ENCODE measurements at places on chromosomes 12 and 14.

DNA sequence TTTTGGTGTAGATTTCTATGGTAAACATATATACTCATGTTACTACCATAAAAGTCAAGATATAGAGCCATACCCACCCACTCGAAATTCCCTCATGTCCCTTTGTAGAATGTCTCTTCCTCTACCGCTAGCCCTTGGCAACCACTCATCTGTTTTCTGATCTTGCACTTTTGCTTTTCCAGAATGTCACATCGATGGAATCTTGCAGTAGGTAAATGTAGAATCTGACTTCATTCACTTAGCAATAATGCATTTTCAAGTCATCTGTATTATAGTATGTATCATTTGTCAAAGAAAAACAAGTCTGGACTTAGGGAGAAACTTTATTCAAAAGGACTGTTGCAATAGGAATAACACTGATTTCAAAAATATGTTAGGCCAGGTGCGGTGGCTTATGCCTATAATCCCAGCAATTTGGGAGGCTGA, 19.3 kb upstream of the CLEC2D start:
- no peak for DNase-seq

DNA sequence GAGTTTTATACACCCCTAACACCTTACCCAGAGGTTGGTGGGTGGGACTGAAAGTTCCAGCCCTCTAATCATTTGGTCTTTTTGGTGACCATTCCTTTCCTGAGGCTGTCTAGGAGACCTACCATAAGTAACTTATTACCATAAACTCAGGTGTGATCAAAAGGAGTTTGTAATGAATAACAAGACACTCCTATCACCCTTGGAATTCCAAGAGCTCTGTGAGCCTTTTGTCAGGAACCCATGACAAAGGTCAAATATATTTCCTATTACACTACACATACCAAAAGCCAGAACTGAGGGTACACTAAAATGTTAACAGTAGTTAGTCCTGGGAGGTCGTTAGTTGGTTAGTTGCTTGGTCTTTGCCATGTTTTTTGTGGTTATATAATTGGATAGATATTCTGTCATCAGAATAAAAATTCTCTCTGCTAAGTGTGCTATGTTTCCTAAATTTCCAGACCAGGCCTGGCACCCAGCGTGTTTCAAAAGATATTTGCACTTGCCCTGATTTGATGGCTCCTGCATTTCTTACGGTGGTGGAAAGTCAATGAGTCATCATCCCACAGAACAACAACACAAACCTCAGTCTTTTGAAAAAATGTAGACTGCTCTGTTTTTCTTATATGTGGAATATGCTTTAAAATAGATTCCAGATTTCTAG, 27.0 kb upstream of the AKAP5 start:
- no peak for DNase-seq

- no peak for DNase-seq
Observed at GRCh38 chr12:103546959-103547358, 40.1 kb upstream of the STAB2 start.

DNA sequence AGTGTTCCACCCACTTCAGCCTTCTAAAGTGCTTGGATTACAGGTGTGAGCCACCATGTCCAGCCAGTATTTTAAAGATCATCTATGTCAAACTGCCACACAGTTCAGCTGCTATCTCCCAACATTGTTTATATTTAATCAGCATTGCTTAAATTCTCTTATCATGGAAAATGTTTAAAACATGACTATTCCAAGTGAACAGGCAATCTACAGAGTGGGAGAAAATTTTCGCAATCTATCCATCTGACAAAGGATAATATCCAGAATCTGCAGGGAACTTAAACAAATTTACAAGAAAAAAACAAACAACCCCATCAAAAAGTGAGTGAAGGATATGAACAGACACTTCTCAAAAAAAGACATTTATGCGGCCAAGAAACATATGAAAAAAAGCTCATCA, 69.4 kb upstream of the NAV3 start:
- DNase-seq = no peak

- DNase-seq = no peak
Observed at GRCh38 chr12:69904777-69905176, 79.8 kb downstream of the MYRFL start.

DNA sequence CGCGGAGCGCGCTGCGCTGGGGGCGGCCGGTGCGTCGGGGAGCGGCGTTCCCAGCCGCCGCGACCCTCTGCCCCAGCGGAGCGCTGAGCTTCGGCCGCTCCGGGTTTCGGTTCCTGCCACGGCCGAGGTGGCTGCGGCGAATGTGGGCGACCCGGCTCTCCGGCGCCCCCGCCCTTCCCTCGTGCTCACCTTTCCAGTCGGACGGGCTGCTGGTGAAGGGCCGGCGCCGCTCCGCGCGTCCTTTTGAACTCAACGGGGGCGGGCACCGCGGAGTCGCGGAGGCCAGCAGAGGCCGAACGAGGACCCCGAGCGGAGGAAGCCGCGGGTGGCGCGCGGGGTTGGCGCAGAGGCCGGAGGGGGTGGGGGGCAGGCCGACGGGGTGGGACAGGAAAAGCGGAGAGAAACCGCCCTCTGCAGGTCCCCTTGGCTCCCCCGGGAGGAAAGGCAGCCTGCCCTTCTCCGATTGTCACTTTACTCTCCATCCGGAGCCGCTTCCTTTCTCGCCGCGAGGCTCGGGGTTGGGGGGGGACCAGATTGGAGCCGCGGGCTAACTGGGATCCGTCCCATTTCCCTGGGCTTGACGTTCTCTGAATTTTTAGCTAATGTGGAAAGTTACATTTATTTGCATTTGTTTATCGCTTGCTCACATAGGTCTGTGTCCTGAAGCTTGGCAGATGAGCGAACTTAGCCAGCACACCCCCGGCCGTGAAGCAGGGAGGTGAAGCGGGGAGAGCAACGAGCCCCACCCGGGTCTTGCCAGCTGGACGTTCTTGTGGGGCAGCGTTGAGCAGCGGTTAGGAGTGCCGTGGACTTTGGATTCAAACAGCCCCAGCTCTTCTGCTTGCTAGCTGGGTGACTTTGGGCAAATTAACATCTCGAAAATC, at the start of gene SMAGP:
SMAGP (minus strand) TSS at position 349 of the 884 bp plus-strand sequence. CDS start 1,137 bp downstream, outside the sequence.
- DNase-seq = no peak

GRCh38 chr12:79155683-79156082, 291.1 kb downstream of the SYT1 start:
- DNase-seq = no peak

GRCh38 chr14:96261053-96261452, 5.0 kb downstream of the BDKRB1 start:
- DNase-seq = no peak

GRCh38 chr14:66104486-66104885, 381.7 kb upstream of the CCDC196 start:
- no peak for DNase-seq

DNA sequence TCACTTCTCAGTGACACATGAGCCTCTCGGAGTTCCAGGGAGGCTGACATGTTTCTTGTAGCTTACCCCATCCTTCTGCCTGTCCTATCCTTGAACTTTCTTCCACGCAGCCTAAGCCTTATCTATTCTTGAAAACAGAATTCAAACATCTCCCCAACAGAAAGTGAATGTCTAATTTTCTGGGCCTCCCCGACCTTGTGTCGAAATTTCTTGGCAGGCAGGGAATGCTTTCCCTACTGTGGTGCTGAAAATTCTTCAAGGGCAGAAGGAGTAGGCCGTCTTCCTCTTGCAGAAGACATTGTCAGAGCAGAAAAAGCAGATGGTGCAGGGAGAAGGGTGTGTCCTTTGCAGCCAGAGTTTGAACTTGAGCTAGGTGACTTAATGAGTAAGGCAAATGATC, 63.0 kb upstream of the TCL1B start:
- DNase-seq = no peak

DNA sequence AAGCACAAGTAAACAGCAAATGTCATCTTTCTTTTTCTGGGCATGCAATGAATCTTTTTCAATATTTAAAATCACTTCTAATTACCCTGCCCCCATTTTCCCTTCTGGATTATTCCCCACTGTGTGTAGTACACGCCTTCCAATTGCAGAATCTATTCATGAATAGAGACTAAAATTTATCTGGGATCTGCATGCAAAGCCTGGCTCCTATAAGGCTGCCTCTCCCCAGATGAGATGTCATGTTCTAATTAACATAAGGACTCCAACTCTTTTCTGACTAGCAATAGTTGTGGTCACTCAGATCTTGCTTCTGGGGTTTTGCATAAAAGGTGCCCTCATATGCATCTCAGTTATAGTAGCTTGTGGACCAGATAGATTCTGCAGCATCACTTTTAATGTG, 473.5 kb downstream of the BTG1 start:
- DNase-seq = no peak
